ENCODE measurements at places on chromosomes 7 and 10.

- DNase-seq, result no peak
Observed at GRCh38 chr7:25781704-25782103, 370.3 kb upstream of the NFE2L3 start.

GRCh38 chr7:16083931-16084330 is 337.4 kb downstream of the CRPPA start:
- DNase-seq, result peak; percentile 6

GRCh38 chr7:28178599-28178998 is 2.0 kb downstream of the JAZF1 start:
- DNase-seq, result no peak

DNA sequence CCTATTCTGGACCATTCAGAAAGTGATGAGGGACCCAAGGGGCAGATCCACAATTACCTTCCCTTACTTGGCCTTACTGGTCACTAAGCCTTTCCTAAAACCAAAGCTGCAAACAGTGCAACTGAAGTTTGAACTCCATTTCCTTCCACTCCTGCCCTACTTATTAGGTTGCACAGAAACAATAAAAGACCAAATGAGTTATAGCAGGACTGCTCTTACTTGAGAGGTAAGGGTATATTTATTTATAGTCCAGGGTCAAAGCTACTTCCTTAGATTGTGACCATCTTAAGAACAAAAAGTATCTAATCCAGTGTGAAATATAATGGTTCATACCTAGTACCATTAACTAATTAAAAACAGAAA is 27.0 kb downstream of the CDK6 start:
- no peak for DNase-seq

DNA sequence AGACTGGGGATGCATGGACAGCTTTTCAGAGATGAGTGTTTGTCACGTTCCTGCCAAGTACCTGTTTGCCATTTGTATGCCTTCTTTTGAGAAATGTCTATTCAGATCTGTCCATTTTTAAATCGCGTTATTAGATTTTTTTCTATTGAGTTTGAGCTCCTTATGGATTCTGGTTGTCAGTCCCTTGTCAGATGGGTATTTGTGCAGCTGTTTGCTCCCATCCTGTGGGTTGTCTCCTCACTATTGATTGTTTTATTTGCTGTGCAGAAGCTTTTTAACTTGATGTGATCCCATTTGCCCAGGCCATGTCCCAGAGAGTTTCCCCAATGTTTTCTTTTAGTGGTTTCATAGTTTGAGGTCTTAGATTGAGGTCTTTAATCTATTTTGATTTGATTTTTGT is 5.5 kb upstream of the PRKAR1B start:
- no peak for DNase-seq

DNA sequence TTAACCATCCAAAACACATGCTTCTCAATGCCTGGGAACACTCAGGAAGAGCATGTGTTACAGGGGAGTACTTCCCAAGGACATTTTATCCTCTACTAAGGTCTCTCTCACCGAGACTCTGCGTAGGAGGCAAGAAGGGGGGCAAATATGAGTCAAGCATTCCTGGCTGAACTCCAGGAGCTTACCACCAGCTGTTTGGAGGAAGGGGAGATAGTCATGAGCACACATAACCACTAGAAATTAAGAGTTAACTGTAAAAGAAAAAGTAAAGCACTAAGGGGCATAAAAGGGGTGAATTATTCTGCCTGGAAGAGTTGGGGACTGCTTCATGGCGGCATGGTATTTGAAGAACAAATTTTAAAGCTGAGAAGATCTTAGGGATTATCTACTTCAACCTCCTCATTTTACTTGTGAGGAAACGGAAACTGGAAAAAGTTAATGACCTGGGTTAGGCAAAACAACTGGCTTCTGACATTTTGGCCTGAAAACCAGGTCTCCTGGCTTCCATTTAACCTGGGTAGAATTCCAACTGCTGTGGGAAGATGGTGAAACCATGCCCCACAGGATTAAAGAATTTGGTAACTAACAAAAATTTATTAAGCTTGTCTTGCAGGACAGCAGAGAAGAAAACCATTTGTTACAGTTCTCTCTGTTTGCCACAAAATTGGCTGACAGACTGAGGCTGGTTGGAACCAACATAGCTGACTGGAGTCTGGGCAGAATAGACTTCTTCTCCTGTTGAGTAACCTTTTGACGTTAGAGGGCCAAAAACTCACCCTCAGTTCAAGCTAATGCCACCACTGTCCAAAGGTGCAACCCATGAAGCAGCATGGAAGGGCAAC is 85.5 kb downstream of the SLC25A13 start:
- DNase-seq, result peak; percentile 67

DNA sequence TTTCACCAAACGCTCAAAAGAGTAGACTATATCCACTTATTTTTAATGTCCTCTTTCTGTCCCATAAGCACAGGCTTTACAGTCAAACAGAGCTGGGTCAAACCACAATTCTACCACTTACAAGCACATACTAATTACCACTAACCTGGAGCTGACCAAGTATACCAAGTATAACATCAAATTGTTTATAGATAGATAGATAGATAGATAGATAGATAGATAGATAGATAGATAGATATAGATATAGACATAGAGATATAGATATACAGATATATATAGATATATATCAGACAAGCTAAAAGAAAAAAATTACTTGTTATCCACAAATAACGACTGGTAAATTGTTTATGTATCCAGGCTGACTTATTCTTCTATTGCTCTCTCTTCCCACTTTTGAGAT is 52.5 kb upstream of the SPOCK2 start:
- DNase-seq, result no peak

GRCh38 chr10:73899423-73899822 is 11.5 kb upstream of the PLAU start:
- no peak for DNase-seq

DNA sequence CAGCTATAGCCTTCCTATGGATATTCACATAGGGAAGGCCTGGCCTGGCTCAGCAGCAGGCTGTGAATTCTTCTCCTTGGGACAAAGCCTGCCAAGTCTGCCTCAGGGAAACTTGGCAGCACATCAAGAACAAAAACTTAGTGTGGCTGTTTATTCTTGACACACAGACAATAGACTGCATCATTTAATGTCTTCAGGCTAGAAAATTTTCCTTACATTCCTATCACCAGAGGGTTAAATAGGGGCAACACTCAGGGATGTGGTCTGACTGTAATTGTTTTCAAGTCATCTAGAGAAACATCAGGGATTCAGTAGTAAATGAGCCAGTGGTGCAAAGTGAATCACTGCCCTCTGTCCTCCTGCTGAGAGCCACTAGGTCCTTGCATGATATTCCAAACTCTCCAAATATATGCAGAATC is 137.3 kb downstream of the SEMA3C start:
- DNase-seq, result peak; percentile 21

DNA sequence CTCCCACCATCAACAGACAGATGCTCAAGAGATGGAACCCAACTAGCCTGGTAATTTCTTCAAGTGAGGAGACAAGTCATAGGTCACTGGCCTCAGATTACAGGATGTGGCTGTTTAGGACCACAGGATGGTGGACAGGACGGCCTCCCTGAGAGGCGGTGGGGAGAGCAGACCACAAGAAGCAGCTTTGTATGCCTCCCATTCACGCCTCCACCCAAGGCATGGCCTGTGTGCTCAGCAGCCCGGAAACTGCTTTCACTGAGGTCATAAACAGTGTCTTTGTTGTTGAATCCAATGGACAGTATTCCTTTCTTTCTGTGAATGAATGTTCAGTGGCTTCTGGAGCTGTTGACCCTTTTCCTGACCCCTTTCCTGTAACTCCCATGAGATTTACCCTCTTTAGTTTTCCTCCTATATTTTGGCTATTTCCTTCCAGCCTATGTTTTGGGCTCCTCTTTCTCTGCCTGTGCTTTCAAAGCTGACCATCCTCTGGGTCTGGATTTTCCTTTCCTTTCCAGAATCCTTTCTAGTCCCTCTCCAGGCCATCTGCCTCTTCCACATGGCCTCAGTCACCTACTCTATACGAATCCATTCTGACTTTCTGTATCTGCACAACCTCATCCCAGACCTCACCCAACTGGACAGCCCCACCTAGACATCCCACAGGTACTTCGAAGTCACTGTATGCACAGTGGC is 32.4 kb upstream of the INPP5F start:
- DNase-seq, result no peak

DNA sequence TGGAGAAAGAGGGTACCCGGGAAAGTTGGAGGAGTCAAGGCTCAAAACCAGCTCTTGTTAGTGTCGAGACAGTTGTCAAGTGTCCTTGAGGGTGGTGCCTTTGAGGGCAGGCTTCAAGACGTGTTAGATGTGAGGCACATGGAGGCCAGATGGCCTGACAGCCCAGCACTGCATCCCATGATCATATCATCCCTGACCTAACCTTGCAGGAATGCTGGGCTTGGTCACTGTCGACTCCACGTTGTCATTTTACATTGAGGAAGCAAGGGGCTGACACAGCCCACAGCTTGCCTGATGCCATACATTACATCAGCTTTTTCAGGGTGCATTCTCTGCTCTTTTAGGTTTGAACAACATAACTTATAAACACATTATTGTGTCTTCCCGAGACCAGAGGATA is 114.1 kb downstream of the ABCA13 start:
- no peak for DNase-seq

DNA sequence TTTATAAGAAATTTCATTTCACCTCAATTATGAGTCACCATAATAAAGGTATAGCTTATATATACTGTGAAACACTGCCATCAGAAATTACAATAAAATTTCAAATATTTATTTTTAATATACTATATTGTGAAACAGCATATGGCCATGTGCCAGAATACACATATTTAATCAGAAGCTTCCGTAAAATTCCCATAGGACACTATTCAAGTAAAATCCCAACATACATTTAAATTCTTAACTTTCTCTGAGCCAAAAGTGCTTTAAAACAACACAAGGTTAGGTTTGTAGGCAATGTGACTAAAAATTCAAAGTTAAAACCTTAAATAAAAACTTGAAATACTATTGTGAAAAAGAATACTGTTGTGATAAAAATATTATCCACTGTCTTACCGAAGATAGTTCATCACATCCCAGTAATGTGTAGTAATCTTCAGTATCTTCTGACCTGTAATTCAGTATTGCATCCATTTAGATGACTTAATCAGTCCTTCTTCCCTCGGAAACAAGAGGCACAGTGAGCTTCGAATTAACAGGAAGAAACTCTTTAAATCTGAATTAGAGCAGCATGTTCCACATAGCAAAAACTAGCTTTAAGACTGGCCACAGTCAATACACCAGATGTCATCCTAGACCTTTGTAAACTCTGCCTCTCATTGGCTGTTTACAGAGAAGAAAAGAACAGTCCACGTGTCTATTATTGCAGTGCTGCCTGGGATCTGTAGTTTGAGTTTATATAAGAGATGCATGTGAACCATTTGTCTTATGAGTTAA is at the start of gene DNAJC12:
DNAJC12 (minus strand) TSS at position 648 of the 774 bp plus-strand sequence; CDS start at position 471, 177 bp downstream.
- DNase-seq, result no peak

- no peak for DNase-seq
Observed at GRCh38 chr10:72133517-72133916, 45.2 kb upstream of the SPOCK2 start.

DNA sequence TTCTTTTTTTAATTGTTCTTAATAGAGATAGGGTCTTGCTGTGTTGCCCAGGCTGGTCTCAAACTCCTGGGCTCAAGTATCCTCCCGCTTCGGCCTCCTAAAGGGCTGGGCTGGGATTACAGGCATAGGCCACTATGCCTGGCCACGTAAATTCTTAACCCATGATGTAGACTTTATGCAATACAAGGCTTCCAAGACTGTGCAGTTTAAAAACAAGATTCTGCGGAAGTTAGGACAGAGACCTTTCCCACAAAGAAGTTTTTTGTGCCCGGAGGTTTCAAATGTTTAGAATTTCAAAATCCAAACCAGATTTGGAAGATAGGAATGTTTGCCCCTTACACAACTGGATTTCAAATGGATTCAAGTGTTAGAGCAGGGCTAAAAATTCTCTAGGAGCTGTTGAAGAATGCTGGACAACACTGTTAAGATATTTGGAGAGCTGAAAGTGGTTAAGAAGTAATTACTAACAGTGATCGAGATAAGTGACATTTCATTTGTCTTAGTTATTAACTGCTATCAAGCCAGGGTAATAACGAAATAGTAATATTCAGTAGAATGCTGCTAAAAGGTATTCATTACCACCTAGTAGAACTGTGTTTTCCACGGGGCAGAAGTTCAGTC is 7.4 kb downstream of the APBB1IP start:
- DNase-seq, result no peak

- no peak for DNase-seq
Observed at GRCh38 chr10:81978238-81978637, 103.2 kb downstream of the NRG3 start.

DNA sequence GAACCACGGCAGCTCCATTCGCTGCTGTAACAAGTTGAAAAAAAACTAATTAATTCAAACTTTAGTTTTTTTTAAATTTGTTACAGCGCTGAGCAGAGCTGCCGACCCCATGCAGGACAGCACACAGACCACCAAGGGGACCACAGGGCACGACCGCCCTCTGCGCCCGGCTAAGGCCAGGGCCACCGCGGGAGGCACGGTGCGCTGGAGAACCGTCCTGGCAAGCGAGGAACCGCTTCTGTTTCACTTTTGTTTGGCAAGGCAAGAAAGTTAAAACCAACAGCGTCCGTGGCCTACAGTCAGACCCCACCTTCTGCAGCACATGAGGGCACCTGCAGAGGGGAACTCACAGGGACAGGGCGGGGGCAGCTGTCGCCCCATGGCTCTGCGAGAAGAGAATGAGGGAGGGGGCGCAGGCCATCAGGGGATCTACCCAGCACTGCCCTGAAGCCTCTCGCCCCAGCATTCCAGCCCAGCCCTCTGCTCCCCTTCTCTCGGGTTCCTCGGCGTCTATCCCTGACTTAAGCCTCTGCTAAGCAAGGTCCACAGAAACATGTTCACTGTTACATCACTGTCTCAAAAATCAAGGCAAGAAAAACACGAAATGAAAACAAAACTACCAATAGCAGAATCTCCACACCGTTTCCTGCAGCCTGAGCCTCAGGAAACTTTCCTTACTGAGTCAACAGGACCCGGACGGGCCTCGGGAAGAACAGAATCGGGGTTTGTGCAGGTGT is 204.4 kb downstream of the DIP2C start:
- DNase-seq, result no peak

DNA sequence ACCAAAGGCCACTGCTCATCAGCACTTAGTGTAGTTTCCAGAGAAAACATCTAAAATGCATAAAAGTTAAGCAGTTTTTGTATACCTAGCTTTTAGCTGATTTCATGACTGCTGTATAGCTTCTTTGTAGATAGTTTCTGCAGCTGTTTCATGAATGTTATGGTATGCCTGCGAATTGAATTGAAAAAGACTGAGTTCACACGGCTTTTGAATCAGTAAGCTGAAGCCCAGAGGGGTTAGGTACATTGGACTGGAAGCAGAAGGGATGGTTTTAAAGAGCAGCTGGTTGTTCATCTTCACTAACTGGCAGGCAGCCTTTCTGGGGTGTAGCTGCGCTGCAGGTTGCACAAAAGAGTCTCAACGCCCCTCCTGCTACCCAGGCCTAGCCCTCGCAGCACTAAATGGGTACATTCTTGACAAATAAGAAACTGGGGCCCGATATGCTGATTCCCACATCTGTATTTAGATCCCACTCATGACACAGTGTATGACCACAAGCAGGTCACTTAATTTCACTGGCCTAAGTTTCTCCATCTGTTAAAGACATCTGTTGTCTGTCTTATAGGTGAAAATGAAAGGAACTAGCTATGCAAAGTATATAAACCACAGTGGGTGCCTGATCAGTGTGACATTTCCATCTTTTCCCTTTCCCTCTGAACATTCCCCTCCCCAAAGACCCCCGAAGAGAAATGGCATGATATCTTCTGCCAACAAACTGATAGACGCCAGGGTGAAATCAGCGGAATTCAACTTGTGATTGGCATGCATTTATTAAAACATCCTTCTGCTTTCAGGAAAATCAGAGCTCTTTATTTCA is 85.9 kb upstream of the AGBL3 start:
- DNase-seq, result no peak

- no peak for DNase-seq
Observed at GRCh38 chr10:110695539-110695886, 51.4 kb downstream of the RBM20 start.

All from NCI-H1105 (cell line).